ENCODE measurements at places on chromosomes 16 and 17.

GRCh38 chr16:57530104-57530521 is 6.3 kb downstream of the CCDC102A start:
- DNase-seq, result peak; percentile 70

GRCh38 chr17:80468242-80468641 is 8.2 kb downstream of the NPTX1 start:
- no peak for DNase-seq

DNA sequence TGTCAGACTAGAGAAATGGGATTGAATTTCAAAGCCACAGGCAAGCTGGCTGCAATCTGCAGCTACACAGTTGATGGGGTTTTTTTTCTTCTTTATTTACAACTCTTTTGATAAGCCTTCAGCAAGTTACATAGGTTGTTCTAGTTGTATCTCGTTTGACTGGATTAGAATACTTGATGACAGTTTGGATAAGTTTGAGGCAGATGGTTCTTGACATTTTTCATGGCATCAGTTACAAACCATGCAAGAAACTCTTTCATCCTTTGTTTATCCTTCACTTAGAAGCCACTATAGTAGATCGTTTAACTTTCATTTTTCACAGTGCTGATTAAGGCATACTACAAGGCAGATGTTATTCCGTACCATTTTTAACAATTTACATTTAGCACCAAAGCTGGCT is 238.9 kb downstream of the TOX3 start:
- no peak for DNase-seq

GRCh38 chr17:41835800-41836549 is at the start of gene NT5C3B:
Gene NT5C3B, minus strand, starts transcription at chr17:41836232. Its CDS starts 39 bp downstream, at chr17:41836193.
- DNase-seq, result peak; percentile 47

- no peak for DNase-seq
Observed at GRCh38 chr16:86221085-86221484, 289.2 kb upstream of the FOXF1 start.

DNA sequence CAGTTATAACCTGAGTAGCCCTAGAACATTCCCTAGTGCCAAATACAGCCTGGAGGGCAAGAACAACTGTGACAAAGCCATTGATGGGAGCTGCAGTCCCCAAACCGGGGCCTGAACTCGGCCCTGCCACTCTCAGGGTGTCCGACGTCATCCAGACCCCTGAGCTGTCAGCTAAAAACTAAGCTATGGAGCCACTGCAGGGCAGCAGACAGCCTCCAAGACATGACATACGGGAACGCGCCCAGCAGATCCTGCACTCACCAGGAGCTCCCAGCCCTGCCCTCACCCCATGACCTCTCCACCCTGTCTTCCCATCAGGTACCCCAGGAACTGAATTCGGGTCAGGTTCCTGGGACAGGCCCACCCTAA is 28.4 kb downstream of the KDM8 start:
- no peak for DNase-seq

GRCh38 chr17:16477255-16477654 is 14.7 kb downstream of the LRRC75A start:
- DNase-seq, result no peak

DNA sequence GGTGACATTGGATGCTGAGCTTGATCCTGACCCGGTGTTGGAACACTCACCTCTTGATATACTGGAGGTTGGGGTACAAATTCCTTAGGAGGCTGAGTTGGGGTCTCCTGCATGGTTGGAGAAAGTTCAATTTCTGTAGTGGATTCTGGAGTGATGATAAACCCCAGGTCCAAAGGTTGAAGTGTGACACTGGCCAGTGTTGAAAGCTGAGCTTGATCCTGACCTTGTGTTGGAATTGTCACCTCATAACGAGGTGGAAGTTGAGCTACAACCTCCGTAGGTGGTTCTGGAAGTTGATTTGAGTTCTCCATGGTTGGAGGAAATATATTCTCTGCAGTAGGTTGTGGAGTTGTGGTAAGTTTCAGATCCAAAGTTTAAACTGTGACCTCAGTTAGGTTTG is 21.2 kb downstream of the RDM1 start:
- no peak for DNase-seq

DNA sequence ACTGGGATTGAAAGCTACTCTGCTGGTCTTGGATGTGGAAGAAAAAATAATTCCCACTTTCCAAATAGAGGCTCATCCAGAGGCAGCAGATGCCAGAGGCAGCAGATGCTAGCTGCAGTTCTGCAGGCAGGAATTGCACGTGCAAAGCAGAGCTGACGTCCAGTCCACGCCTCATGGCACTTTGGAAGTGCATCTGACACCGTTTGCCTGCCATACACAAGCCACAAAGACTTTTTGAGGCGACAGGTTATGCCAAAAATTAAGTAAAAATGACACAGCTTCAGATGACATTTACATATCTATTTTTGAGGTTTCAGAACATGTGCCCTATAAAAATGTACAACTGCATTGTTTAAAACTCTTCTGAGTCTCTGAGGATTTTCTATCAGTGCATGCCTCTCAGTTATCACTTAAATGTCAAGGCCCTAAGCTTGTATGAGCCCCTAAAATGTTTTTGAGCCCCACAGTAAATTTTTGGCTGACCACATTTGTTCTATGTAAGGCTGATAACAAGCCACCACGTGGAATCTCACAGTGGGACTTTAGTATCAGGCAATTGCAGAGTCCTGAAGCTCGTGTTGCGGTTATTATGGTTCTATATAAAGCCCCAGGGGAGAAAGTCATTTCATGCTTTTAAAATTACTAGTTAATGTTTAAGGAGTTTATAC is 239.2 kb downstream of the PRKCA start:
- no peak for DNase-seq

DNA sequence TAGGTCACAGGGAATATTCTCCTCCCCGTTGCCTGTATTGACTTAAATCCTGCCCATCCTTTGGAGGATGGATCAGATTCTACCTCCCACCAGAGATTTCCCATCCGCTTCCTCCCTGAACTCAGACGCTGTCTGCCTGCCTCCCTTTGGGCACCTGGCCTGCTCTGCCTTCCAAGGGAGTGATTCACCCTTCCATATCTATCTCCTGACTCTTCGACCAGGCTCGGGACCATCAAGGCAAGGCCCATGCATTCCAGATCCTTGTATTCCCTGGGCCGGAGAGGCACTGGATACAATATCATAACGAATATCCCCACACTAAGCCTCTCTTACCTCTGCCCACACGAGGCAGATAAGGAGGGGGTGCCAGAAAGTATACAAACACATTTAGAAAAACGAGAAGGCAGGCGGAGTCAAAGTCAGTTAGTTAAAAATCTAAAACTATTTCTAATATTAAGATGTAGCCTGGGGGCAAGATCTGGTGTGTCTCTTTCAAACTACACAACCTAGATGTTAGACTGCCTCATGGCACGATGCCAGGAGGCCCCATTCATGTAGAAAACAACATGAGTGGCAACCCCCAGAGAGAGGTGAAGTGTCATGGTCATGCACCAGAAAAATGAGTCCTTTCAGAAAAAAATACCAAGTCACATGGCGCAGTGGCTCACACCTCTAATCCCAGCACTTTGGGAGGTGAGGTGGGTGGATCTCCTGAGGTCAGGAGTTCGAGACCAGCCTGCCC is 9.2 kb downstream of the PMP22 start:
- DNase-seq, result no peak

GRCh38 chr16:23501291-23501690 is 9.0 kb downstream of the GGA2 start:
- no peak for DNase-seq

- DNase-seq, result no peak
Observed at GRCh38 chr17:77318491-77319210, 177.9 kb downstream of the SEC14L1 start.

GRCh38 chr17:56596691-56597494 is 3.4 kb downstream of the NOG start:
- no peak for DNase-seq

Data from stimulated activated CD4-positive, alpha-beta T cell treated with anti-CD3 and anti-CD28 coated beads, Interleukin-2, amount 100 ng/mL, for 4 hours (primary cell).